ENCODE measurements at places on chromosomes 3 and 15.

- no peak for DNase-seq
These were observed 60.6 kb downstream of the ZNF280D start for GRCh38 chr15:56672721-56673120.

- DNase-seq, result no peak
These were observed 437.9 kb upstream of the GOLIM4 start for GRCh38 chr3:168533600-168533999.

- no peak for DNase-seq
These were observed 825 bp upstream of the RTP3 start for GRCh38 chr3:46496746-46497555.

GRCh38 chr3:18531662-18532061 is 106.5 kb upstream of the SATB1 start:
- DNase-seq, result no peak

- DNase-seq, result no peak
These were observed 48.9 kb upstream of the SLC6A6 start for GRCh38 chr3:14353502-14353901.

- no peak for DNase-seq
These were observed 73.9 kb downstream of the BTLA start for GRCh38 chr3:112425382-112425781.

DNA sequence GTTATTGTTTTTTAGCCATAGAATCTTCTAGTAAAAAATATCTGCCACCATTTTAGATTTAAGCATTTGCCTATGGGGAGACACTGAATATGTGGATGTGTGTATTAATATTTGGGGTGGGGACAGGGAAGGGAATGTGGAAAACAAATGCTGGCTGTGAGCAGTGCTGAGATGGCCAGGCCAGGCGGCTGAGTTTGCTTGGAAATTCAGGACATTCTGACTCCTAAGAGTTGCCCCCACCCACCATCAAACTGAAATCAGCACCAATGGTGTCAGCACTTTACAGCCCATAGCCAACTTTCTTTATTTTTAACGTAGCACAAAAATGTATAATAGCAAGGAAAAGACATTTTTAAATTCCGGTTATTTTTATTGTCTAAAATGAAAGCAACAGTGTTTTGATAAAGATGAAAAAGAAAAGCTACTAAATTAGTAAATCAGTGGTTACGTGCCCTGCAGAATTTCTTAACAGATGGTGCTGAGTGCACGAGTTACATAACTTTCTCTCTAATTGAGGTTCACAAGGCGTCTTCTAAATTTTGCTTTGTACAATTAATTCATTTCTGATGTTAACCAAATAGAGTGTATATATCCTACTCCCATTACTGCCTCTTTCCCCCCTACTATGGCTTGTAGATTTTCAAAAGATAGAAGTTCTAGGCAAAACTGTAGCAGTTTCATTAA is 34.0 kb downstream of the B3GALNT1 start:
- DNase-seq, result no peak

GRCh38 chr3:69560116-69560515 is 174.2 kb upstream of the FRMD4B start:
- DNase-seq, result no peak

GRCh38 chr3:155712008-155712407 is 32.9 kb downstream of the PLCH1 start:
- DNase-seq, result no peak

DNA sequence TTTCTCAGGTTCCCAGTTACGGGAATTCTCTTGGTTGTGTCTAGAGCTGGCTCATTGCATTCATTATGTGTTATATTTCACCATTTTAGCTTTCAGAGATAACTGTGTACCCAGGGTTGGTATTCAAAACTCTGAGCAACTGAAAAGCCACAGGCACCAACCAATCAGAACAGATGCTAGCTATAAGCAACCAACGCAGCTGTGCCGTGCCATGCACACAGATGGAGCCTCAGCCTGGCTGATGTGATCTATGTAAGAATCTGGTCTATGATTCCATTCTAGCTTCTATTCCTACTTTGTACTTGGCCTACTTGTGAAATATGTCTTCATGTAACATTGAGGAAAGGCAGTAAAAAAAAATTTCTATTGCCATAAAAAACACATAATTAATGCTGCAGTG is 95.0 kb upstream of the CCDC80 start:
- no peak for DNase-seq

- no peak for DNase-seq
These were observed 584.3 kb downstream of the ROBO1 start for GRCh38 chr3:79183496-79183895.

GRCh38 chr3:182971637-182972036 is 8.7 kb downstream of the DCUN1D1 start:
- no peak for DNase-seq

DNA sequence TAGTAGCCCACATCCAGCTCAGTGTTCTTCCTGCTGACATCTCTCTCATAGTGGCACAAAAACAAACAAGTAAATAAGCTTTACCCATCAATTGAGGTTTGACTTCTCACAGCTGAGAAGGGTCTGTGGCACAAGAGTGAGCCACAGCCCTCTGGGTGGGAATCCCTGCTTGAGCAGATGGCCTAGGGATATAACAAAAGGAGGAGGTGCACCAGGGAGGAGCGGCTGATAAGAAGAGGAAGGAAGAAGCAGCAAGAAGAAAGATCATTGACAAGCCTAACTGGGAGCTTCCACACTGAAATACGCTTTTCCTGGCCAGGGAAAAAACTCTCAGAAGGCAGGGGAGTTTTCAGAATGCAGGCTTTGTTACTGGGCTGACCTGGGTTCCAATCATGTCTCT is 279.8 kb downstream of the UACA start:
- no peak for DNase-seq

DNA sequence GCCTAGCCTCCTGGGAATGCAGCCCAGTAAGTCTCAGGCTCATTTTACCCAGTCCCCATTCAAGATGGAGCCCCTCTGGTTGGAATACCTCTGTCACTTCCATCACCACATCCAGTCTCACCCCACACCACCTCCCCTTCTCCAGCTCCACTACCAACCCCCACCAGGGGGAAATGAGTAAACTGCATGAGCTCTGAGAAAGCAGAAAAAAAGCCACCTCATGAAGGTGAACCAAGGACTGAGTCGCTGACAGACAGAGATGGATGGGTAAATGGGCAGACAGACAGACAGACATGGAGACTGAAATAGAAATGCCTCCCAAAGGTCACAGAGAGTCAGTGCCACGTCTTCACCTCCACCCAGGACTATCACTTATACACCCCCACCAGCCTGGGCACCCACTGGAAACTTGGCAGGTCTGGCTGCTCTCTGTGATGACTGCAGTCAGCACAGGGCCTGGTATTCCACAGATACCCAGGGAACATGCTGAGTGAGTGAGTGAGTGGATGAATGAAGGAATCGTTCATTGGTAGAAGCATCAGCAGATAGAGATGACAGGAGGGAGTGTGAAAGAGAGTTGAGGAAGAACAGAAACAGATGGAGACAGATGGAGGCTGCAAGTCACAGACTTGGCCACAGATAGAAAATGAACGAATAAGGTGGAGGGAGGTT is 4.9 kb upstream of the LOXL1 start:
- DNase-seq, result no peak

GRCh38 chr15:58016581-58017175 is 48.8 kb downstream of the ALDH1A2 start:
- no peak for DNase-seq

GRCh38 chr3:4950351-4950784 is 28.9 kb upstream of the BHLHE40 start:
- DNase-seq, result no peak

GRCh38 chr15:51382787-51383186 is 41.3 kb downstream of the GLDN start:
- DNase-seq, result peak; percentile 35

- no peak for DNase-seq
These were observed 44.4 kb upstream of the C3orf38 start for GRCh38 chr3:88105325-88105724.

DNA sequence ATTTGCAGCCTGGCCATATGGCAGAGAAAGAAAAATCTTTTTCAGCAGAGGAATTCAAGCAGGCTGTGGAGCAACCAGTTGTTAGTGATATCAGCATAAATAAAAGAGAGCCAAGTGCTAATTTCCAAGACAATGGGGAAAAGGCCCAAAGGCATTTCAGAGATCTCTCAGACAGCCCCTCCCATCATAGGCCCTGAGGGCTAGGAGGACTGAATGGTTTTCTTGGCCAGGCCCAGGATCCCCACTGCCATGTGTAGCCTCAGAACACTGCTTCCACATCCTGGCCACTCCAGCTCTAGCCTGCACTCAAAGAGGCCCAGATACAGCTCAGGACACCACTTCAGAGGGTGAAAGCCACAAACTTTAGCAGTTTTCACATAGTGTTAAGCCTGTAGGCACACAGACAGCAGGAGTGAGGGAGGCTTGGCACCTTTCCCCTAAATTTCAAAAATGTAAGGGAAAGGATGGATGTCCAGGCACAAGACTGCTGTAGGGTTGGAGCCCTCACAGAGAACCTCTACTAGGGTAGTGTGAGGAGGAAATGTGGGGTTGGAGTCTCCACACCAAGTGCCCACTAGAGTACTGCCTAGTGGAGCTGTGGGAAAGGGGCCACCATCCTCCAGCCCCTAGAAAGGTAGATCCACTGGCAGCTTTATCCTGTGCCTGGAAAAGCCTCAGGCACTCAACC is 191.4 kb downstream of the TBL1XR1 start:
- no peak for DNase-seq

DNA sequence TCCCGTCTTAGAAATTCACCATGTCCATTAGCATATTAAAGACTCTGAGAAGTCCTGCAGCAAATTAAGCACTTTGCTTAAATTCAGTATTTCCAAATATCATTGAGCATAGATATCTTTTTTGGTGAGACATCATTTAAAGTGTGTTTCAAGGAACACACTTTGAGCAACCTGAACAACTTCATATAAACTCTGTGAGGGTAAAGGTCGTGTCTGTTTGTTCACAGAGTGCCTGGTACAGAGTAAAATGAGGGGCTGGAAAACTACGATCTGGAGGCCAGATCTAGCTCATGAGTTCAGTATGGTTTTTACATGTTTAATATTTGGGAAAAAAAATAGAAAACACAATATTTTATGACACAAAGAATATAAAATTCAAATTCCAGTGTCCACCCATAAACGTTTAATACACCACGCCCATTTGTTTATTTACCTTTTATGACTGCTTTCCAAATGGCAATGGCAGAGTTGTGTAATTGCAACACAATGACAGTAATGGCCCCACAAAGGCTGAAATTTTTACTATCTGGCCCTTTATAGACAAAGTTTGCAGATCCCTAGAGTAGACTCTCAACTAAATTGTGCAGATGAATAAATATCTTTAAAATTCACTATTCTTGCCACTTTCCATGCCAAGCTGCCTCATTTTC is 67.4 kb downstream of the SNTN start:
- DNase-seq, result no peak

GRCh38 chr15:61715082-61715481 is 345.2 kb downstream of the VPS13C start:
- no peak for DNase-seq

- no peak for DNase-seq
These were observed 171.7 kb downstream of the ABHD5 start for GRCh38 chr3:43862470-43862869.

DNA sequence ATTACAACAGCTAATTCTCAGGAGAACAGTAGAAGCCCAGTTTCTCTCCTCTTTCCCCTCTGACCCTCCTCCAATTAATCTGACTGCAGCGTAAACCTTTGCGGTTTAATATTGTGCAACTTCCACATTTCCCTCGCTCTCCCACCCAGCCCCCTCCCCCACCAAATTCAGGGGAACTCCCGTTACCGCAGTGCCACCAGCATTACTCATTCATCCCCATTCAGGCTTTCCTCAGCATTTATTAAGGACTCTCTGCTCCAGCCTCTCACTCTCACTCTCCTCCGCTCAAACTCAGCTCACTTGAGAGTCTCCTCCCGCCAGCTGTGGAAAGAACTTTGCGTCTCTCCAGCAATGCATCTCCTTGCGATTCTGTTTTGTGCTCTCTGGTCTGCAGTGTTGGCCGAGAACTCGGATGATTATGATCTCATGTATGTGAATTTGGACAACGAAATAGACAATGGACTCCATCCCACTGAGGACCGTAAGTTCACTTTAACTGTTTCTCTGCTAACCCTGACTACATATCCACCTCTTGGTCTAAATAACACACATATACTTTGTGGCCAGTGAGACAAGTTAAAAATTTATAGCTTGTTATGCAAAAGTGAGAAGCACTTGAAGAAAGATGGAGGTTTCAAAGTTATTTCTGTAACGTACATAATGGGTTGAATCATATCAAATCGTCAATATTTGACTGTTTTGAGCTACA is at the start of gene PTX3:
Gene PTX3, plus strand, starts transcription at position 268 of the 709 bp plus-strand sequence. Its CDS starts 84 bp downstream, at position 352.
- DNase-seq, result no peak

- no peak for DNase-seq
These were observed 99.0 kb upstream of the LIPC start for GRCh38 chr15:58332676-58333400.

- no peak for DNase-seq
These were observed 58.3 kb upstream of the TSEN2 start for GRCh38 chr3:12425850-12426579.

- no peak for DNase-seq
These were observed 45.8 kb downstream of the KLF15 start for GRCh38 chr3:126311338-126311978.

- no peak for DNase-seq
These were observed 842 bp downstream of the FSTL1 start for GRCh38 chr3:120449701-120450599.

DNA sequence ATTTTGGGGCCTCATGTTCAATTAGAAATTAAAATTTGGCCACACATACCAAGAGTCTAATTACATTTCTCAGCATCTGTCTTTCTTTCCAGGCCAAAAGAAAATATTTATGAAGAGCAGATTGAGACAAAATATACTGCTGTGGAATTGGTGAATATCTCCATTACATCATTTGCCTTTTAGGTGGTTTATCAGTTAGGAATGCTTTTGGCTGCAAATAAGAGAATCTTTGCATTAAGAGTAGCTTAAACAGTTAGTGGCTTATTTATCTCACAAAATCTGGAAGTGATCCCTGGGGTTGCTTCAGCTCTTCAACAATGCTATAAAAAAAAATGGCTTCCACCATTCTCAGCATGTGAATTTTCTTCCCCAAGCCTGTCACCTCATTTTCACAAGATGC is 308.7 kb downstream of the MAGI1 start:
- DNase-seq, result no peak

DNA sequence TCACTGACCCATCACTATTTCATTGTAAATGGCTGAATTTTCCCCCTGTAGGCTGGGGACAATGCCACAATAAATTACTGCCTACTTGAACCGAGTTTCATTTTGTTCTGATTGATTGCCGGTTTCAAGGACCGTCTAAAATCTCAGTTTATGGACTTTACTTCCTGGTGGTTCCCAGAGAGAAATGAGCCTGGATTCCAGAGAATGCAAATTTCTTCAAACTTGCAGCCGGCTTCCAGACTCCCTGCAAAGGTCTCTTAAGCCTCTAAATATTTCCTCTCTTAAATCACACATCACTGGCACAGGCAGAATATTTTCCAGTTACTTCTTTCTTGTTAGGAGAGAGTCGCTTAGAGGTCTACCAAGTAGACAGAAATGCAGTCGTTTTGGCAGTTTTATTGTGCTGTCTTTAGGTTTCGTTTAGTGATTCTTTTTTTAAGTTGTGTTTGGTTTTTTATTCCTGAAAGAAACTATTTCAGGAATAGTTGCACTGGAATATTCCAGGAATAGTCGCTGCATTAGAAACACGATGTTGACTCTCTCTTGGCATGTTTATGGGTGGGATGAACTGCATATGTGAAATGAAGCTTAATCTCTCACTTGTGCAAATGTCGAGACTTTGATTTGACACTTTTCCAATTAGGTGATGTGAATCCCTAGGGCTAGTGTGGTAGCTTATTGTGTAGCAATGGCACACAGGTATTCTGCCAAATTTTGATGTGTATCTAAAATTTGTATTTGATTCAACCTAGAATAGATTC is 284.1 kb upstream of the NR2E3 start:
- DNase-seq, result no peak
